GM12864 (cell line): ENCODE measurements at places on chromosomes 2 and 18.

DNA sequence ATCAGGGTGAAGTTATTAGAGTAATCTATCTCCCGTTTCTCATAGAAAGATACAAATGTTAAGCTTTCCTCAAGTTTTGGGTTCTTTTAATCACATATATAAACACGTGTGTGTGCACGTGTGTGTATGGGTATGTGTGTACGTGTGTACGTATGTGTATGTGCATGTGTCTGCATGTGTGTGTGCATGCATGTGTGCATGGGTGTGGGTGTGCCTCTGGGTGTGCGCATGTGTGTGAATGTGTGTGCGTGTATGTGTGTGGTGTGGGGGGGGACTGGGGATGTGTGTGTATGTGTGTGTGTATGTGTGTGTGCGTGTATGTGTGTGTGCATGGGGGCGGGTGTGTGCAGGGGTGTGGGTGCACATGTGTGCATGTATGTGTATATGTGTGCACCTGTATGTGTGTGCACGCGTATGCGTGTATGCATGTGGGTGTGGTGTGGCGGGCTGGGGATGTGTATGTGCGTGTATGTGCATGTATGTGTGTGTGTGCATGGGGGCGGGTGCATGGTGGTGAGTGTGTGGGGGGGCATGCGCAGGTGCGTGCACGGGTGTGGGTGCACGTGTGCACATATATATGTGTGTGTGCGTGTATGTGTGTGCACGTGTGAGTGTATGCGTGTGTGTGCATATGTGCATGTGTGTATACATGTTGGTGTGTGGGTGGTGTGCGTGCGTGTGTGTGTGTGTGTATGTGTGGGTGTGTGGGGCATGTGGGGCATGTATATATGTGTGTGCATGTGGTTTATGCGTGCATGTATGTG is 304.0 kb downstream of the MBD2 start:
- DNase-seq: no peak

DNA sequence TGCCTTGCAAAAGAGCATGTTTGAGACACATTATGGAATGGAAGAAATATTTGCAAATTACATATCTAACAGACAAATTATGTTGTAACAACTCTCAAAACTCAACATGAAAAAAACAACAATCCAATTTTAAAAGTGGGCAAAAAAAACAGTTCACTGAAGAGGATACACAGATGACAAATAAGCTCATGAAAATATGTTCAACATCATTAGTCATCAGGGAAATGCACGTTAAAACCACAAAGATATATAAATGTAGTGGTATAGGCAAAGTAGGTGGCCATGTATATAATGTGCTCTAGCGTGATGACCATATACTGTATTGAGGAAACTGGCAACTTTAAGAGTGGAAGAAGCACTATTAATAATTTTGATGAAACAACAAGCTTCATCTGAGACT is 220.1 kb downstream of the IRS1 start:
- DNase-seq: no peak

GRCh38 chr2:128733450-128733849 is 414.8 kb upstream of the HS6ST1 start:
- no peak for DNase-seq

DNA sequence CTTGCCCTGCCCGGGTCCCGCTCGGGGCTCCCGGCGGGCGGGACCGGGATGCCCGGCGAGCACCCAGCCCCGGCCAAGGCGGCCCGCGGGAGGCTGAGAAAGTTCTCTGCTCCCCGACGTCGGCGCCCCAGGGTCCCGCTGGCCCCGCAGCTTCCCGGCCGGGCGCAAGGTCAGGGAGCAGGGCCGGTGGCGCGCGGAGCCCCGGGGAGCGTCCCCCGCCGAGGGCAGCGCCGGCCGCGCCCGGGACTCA is 331 bp downstream of the SERPINE2 start:
- no peak for DNase-seq

DNA sequence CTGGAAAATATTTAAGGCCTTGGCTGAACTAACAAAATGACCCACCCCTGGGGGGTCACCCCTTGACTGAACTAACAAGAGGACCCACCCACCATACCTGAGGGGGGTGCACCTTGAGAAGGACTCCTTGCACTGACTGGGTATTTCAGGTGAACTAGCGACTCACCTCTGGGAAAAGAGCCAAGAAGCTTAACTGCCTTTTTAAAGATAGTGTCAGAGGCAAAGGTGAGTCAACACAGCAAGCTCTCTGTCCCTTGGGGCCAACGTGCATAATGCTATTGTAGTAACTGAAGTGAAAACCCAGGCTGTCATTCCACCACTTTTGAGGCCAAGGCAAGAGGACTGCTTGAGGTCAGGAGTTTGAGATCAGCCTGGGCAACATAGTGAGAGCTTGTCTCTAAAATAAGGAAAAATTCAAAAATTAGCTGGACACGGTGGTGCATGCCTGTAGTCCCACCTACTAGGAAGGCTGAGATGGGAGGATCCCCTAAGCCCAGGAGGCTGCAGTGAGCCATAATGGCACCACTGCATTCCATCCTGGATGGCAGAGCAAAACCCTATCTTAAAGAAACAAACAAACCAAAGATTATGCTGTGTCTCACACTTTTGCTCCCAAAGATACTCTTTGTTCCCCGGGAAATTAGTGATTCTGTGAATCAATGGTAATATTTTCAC is 36.4 kb upstream of the ZCCHC2 start:
- no peak for DNase-seq

- no peak for DNase-seq
Measured at GRCh38 chr2:162782138-162782537, 56.4 kb downstream of the KCNH7 start.

DNA sequence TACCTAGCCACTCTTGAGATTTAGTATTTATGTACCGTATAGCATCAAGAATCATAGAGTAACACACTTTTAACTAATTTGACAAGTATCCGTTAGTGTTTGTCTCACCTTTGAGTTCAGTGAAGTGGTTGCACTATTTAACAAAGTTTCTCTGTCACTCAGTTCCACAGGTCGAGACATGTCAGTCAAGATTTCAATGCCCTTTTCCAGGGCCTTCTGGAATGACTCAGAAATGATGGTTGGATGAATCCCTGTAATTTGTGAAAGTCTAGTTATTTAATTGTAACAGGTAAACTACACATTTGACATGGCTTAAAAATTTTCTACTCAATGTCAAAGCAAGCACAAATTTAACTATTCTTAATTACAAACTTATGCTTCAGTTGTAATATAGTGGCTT is 9.7 kb downstream of the CCT4 start:
- DNase-seq: no peak

DNA sequence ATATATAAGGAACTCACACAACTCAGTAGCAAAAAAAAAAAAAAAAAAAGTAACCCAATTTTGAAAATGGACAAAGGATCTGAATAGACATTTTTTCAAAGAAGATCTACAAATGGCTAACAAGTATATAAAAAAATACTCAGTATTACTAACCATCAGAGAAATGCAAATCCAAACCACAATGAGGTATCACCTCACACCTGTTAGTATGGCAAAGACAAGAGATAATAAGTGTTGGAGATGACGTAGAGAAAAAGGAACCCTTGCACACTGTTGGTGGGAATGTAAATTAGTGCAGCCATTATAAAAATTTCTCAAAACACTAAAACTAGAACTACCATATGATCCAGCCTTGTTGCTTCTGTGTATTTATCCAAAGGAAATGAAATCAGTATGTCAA is 5.8 kb upstream of the CNDP1 start:
- DNase-seq: peak; percentile 5

GRCh38 chr2:197867624-197868023 is 63.2 kb downstream of the PLCL1 start:
- no peak for DNase-seq

- DNase-seq: peak; percentile 91
Measured at GRCh38 chr18:63161032-63161760, 158.4 kb downstream of the BCL2 start.

DNA sequence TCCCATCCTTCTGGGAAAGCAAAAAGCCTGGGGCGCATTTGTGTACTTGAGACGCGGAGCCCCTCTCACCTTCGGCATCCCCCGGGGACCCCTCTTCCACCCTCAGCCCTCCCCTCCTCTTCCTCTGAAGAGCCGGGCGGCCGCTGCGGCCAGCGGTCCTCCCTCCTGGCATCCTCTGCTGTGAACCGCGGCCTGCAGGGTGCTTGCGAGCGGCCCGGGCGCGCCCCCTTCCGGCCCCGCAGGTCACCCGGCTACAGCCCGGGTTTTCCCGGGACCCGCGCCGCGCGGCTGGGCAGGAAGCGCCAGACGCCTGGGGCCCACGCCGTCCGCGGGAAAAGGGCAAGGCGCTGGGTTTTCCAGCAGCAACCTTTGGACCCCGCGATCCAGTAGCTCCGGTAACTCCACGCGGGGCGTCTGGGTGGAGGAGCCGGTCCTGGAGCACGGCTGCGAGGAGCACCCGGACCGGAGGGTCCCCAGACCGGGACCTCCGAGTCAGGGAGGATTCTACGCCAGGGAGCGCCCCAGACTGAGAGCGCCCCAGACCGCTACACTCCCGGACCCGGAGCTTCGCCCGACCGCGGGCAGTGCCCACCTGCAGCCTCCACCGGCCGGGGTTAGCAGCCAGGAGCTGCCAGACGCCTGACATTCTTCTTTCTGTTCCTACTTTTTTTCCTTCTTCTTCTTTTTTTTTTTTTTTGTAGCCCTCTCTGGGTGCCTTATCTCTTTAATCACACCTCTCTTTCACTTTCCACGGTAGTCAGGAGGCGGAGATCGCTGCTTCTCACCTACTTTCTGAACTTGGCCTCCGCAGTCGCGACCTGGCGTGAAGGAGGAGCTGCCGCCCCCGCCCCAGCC is at the start of gene IL18R1:
IL18R1 (plus strand) TSS at position 271 of the 855 bp plus-strand sequence. CDS start 6,865 bp downstream, outside the sequence.
- DNase-seq: peak; percentile 35

DNA sequence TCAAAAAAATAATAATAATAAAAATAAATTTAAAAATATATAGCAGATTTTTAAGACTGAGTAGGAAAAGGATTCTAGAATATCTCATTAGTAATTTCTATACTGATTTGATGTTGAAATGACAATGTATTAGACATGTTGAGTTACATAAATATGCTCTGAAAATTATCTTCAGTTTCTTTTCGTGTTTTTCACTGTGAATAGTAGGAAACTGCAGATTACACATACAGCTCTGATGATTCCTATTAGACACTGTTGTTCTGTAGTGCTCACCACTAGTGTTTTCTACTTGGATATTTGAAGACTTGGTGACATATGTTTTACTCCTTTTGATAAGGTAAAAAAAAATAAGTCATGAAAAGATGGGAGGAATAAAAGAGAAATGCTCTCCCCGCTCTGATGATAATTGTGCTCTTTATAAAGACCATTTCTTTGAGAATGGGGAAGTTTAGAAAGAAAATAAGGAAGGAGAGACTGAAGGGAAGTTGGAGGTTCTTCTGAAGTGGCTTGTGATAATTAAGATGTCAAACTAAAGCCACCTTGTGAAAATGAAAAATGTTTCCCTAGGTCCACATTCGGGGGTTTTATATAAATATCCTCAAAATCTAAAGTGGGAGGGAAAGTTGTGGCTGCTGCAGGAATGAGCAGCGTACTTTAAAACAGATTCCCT is 52.9 kb downstream of the SLC9A2 start:
- no peak for DNase-seq

- DNase-seq: no peak
Measured at GRCh38 chr18:39741755-39742466, 2176.3 kb upstream of the CELF4 start.

- no peak for DNase-seq
Measured at GRCh38 chr2:9394816-9395215, 28.5 kb downstream of the ITGB1BP1 start.

GRCh38 chr18:74457043-74457724 is at the start of gene DIPK1C:
TSS of gene DIPK1C (minus strand) at chr18:74457308. CDS start at chr18:74457259, 49 bp downstream.
- no peak for DNase-seq

DNA sequence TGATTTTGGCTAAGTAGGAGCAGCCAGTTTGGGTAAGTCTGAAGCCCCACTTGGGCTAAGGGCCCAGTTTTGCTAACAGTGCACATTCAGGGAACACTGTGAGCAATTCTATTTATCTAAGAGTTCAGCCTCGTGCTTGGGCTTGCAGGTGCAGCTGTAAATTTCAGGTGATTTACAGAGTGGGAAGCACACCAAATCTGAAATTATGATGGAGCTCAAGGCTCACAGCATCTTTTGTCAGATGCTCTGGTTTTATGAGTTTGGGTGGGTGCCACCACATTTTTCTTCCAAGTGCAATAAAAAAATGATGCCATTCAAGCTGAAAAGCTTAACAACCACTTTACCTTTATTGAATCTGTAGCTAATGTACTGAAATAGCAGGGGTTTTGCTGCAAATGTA is 671.2 kb downstream of the LRRTM4 start:
- DNase-seq: no peak

DNA sequence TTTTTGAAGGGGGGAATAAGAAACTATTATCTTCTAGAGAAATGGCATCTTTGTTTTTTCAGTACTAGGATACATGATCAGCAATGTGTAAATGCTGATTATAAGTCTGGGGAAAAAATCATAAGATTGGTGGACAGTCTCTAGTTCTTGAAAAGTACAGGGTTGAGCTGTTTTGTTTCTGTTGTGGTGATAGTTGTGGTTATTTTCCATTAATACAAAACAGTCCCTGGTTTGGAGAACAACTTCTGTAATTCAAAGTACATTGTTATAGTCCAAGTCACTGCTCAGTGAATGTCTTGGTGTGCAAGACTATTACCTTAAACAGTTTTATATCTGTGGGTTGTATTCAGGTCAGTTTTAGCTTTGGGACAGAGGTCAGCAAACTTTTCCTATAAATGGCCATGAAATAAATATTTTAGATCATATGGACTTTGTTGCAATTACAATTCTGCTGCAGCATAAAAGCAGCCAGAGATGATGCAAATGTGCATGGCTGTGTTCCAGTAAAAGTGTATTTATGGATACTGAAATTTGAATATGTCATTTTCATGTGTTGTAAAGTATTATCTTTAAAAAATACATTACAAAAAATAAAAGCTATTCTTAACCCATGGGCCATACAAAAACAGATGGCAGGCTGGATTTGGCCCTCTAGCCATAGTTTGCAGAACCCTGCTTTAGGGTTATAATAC is 111.0 kb downstream of the CERS6 start:
- no peak for DNase-seq

- no peak for DNase-seq
Measured at GRCh38 chr2:160039166-160039903, 23.1 kb downstream of the PLA2R1 start.

- no peak for DNase-seq
Measured at GRCh38 chr2:23311186-23311585, 73.8 kb upstream of the KLHL29 start.

- DNase-seq: no peak
Measured at GRCh38 chr2:220104871-220105351, 477.5 kb downstream of the SLC4A3 start.

DNA sequence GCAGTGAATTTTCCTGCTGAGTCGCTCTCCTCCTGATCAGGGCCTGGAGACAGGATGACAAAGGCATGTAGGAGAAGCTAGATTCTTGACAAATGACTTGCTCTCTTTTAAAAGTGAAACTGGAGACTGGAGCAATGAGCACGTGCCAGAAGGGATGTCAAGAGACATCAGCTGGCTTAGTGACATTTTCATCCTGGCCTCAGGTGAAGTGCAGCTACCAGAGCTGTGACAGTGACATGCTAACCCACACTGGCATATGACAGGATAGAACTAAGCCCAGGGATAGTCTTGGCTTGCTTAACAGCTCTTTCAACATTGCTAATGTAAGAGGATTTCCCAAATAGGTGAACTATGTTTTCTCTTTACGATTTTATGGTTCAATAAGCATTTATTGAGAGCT is 757.5 kb upstream of the DDX18 start:
- no peak for DNase-seq

- DNase-seq: no peak
Measured at GRCh38 chr2:147925886-147926285, 81.1 kb downstream of the ACVR2A start.

- no peak for DNase-seq
Measured at GRCh38 chr2:60586081-60586480, 32.6 kb upstream of the BCL11A start.

GRCh38 chr2:49167131-49167530 is 12.8 kb upstream of the FSHR start:
- no peak for DNase-seq

- no peak for DNase-seq
Measured at GRCh38 chr18:6414118-6414722, 491 bp downstream of the L3MBTL4 start.
